CD14-positive monocyte (primary cell): ENCODE measurements at places on chromosomes 4 and X.

DNA sequence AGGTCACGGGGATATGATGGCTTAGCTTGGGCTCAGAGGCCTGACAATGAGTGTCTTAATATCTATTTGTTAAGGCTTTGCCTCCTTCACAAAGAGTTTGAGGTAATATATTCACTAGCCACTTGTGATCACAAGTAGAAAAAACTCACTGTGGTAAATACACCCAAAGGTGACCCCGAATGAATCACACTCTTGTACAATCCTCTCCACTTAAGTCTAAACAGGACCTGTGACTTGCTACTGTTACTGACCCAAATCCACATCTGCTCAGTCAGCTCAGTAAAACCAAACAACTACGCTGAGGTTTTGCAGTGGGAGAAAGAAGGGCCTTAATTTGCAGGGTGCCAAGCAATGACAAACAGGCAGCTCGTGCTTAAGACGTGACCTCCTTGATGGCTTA is 223.8 kb upstream of the MAGEC2 start:
- no peak for DNase-seq

DNA sequence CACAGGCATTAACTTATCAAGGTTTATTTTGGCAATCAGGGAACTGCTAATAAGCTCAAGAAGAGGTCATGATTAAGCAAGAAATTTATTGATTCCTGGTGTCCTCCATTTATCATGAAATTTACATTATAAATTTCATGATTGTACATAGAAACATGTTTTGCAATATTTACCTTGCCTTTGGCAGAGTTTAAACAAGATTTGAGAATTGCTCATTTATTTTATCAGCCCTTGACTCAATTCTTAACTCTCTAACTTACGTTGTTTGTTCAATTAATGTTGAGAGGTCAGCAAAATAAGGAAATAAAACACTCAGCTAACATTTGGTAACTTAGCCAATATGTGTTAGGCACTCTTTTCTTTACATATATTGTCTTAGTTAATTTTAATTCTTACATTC is 286.6 kb downstream of the SLC7A11 start:
- no peak for DNase-seq

DNA sequence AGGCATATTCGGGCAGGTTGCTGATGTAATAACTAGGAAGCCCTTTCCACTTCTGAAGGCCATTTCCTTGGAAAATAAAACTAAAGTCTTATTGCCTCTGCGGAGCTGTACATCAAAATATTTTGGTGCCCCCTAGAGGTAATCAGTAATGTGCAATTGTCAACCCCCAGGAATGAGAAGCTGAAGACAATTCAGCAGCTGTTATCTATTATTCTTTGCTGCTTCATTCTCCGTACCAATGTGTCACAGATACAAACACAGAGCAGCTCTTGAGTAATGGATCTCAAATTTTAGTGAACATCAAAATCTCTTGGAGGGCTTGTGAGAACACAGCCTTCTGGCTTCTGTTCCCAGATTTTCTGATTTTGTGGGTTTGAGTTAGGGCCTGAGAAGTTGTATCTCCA is 3.5 kb upstream of the SLIT2 start:
- no peak for DNase-seq

DNA sequence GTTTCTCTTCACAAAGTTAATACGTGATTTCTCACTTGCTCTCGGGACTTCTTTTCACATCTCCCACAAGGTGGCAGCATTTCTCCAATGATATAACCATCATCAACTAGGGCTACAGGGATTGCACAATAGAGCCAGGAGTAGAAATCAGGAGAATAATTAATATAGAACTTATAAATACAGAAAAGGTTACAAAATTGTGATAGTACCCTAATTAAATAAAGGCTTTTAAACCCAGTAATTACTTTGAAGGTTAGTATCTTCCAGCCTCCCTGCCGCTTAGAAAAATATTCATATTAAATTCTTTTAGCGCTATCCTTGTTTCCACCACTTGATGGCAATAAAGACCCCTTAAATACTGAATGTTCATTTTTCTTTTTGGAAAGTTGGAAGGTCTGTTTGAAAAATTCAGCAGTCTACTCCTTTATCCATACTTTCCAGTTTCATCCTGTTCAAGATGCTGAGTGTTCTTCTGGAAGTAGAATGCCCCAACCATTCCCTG is 65.8 kb downstream of the RASGEF1B start:
- DNase-seq: peak; percentile 69

GRCh38 chr4:42750856-42751255 is 94.0 kb upstream of the ATP8A1 start:
- DNase-seq: no peak

GRCh38 chr4:25524663-25525062 is 131.0 kb upstream of the SLC34A2 start:
- no peak for DNase-seq

GRCh38 chr4:141573678-141574077 is 62.7 kb upstream of the IL15 start:
- no peak for DNase-seq

GRCh38 chr4:181688432-181688831 is 554.8 kb upstream of the TENM3 start:
- DNase-seq: no peak

- no peak for DNase-seq
Measured at GRCh38 chr4:140691369-140691768, 64.8 kb downstream of the TBC1D9 start.

DNA sequence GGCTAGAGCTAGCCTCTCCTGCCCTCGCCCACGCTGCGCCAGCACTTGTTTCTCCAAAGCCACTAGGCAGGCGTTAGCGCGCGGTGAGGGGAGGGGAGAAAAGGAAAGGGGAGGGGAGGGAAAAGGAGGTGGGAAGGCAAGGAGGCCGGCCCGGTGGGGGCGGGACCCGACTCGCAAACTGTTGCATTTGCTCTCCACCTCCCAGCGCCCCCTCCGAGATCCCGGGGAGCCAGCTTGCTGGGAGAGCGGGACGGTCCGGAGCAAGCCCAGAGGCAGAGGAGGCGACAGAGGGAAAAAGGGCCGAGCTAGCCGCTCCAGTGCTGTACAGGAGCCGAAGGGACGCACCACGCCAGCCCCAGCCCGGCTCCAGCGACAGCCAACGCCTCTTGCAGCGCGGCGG is at the start of gene AR:
Gene AR (plus strand): TSS at position 204 of the 400 bp plus-strand sequence. CDS start 1,126 bp downstream, outside the sequence.
- no peak for DNase-seq

GRCh38 chr4:147864607-147865006 is 132.7 kb downstream of the ARHGAP10 start:
- no peak for DNase-seq

DNA sequence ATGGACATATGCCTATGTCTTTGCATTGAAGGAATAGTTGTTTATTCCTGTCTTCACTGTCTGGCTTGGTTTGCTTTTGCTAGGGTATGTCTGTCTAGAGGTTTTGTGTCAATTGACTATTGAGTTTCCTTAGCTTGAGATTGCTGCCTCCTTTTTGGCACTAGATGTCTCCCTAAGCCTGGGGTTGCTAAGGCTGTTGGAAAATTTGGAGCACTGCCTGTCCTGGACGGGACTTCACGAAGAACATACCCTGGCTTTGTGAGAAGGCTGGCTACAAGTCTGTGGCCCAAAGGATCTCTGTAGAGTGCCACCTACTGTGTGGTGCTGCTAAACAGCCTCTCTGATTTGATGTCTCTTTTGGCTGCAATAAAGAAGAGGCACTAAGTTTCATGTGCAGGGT is 183.8 kb upstream of the NUDT10 start:
- DNase-seq: no peak

DNA sequence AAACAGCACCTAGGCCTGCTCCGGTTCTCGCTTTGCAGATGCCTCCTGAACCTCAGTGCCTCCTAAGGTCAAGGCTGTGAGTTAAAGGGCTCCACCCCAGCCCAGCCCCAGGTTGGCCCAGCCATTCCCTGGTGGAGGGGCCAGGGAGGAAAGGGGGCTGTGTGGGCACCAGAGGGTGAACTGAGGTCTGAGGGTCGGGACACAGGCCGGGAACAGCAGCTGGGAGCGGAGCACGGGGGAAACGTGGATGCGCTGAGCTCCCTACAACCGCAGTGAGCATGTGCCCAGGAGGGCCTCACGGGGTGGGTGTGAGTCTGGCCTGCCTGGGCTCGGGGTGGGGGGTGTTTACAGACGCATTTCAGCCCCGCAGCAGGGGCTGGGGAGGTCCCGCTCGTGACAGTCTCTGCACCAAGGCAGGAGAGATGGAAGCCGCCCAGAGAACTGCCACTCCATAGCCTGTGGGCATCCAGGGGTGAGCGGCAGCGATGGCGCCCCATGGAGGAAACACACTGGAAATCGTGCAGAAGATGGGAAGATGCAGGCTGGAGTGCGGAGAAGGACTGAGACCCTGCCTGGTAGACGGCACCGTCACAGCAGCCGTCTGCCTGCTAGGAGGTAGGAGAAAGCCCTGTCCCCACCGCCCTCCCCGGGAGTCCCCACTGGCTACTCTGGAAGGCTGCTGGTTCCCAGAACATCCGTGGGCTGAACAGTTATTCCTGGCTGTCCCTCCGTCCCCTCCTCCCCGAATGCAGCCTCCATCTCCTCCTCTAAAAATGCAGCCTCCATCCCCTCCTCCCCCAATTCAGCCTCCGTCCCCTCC is 9.9 kb upstream of the SLC25A6 start:
- no peak for DNase-seq

- no peak for DNase-seq
Measured at GRCh38 chrX:149259241-149259640, 245.9 kb downstream of the IDS start.

- peak; percentile 51 for DNase-seq
Measured at GRCh38 chr4:56530269-56531148, 24.9 kb downstream of the ARL9 start.

DNA sequence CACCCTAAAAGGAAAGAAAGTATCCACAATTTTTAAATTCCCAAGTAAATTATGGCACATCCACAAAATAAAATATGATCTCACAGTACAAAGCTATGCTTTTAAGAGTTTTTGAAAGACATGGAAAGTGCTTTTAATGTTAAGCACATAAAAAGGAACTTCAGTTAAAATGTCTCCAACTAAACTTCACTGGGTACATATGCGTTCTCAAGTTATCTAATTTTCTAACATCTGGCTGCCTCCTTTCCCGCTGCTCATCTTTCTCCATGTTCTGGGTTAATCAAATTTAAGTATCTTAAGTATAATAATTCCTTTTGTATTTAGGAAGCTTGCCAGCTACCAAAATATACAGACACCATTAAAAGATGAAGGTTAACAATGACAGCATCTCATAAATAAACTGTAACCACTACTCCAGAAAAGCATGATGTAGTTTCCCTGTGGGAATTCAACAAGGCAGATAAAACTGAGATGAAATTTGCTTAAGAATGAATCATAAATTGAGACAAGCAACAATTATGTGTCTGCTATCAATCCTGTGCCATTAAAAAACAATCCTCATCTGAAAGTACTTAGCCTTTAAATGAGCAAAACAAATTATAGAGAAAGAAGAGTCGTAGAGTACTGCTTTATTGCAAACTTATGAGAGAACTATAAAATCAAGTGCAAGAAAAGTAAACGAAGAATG is 25.1 kb downstream of the PRSS12 start:
- no peak for DNase-seq

DNA sequence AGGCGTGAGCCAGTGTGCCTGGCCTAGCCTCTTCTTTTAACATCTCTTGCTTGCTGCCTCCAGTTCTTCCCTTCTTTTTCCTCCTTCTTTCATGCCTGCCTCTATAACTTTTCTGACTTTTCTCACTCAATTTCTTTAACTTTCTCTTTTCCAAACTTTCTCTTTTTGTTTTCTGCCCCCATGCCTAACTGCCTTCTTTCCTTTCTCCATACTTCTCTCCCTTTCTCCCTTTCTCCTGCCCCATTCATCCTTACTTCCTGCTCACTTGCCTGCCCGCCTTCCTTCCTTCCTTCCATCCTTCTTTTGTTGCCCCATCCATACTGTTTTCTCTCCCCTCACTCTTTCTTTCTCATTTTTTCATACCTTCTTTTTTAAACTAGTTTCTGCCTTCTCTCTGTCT is 105.2 kb downstream of the RBMX2 start:
- no peak for DNase-seq

- DNase-seq: peak; percentile 66
Measured at GRCh38 chrX:119638725-119639471, 32.7 kb upstream of the NKRF start.

GRCh38 chr4:38290366-38290765 is 330.2 kb downstream of the PTTG2 start:
- no peak for DNase-seq

DNA sequence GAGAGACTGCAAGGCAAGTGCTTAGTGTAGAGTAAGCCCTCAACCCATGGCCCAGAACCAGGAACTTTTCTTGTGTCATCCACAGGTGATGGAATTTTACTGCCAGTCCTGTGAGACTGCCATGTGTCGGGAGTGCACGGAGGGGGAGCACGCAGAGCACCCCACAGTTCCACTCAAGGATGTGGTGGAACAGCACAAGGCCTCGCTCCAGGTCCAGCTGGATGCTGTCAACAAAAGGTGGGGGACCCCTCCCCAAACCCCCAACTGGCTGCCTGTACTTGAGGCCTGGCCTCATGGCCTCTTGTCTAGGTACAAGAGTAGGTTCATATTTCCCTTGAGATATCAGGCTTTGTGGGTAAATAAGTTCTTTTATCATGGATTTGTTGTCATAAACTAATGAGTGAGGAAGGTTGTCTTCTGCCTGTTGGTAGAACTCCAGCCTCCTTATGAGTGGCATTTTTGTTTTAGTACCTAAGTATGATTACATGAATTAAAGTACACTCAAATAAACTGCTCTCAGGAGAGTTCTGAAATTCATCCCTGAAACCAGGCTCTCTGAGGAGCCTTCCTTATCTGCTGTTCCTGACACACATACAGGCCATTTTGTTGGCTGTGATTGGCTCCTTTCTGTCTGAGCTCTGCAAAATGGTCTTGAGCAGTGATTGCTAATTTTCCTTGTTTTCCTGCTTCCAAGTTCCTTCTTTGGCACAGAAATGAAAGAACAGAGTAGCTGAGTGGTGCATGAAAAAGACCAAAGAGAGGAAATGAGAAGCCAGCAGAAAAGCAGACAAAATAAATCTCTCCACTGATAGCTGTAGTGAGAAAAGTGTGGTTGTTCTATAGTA is 51.4 kb upstream of the MND1 start:
- no peak for DNase-seq

- no peak for DNase-seq
Measured at GRCh38 chrX:6678313-6678712, 143.4 kb upstream of the VCX3A start.

- DNase-seq: no peak
Measured at GRCh38 chr4:85732124-85732523, 257.2 kb downstream of the ARHGAP24 start.

DNA sequence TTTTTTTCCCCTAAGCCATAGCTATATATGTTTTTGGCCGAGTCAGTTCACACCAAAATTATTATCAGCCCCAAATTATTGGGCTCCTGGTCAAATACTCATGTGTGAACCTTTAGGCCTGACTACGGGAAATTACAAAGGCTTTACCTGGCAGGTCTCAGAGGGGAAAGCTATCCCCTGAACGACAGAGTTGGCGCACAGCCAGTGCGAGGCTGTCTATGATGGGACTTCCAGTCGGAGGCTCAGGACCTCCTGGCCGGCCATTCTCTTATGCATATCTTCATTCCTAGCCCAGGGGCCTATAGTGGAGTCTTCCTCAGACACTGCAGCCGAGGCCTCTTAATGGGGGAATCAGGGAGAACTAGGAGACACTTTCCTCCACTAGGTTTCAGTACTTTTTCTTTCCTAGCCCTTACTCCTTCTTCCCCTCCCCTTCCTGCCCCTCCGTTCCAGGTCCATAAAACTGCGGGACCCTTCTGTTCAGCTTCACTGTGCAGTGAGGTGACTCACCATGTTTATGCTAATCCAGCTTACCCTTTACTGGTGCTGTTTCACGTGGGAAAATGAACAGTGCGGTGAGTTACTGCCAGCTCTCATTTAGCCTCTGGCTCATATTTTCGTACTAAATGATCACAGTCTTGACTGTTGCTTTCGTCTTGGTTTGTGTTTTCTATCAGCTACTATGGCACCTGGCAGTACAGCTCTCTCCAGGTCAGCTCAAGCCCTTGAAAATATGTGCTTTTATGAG is 533.9 kb downstream of the FSTL5 start:
- no peak for DNase-seq
